Inflammatory macrophage treated with lipopolysaccharide for 1 hour (primary cell): ENCODE measurements at places on chromosomes 1 and 21.

DNA sequence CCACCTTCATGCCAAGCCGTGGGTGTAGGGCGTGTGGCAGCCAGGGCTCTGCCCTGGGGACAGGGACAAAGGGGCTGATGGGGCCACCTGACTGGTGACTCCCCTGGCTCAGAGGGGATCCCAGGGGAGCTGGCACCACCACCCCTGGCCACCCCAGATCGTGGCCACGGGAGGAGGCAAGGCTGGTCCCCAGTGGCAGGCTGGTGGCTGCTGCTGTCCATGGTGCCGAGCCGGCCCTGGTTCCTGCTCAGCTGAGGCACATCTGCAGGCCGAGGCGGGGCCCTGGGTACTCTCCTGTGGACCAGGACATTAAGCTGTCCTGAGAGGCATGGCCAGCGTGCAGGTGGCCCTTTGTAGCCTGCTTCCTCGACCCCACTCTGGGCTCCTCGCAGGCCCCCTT, 6.5 kb downstream of the PLCH2 start:
- DNase-seq, result no peak

- DNase-seq, result no peak
Measured at GRCh38 chr1:107821340-107821739, 143.6 kb downstream of the VAV3 start.

- DNase-seq, result peak; percentile 32
Measured at GRCh38 chr1:94798054-94798453, 22.1 kb upstream of the SLC44A3 start.

DNA sequence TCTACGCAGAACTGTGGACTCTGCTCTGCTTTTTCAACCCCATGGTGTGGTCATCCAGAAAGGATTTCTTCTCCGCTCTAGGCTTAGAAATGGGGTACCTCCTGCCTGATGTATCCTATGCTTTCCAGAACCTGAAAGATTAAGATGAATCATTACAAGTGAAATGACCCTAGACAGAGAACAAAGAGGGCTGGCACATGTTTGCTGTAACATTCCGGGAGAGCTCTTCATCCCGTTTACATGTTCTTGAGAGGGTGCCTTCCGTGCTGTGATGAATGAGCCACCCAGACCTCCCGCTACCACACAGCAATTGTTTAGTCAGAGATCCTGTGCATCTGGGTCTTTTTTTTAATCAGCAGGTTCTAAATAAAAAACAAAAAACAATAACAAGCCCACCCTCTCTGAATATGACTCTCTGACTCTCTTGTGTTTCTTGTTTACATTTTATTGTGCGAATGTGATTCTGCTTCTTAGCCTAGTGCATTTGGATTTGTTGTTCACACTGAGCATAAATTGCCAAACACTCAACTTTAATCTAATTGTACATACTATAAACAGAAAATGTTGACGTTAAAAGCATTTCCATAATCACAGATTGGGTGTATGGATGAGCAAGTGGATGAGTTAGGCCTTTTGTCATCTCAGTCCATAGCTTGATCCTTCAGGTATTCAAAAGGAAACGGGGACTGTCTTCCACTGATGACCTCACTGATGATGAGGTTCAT, 87.1 kb downstream of the GPR88 start:
- DNase-seq, result no peak

- DNase-seq, result no peak
Measured at GRCh38 chr1:32754317-32755097, 51.9 kb upstream of the SYNC start.

GRCh38 chr1:27374362-27375086, at the start of gene FCN3:
Gene FCN3, minus strand, starts transcription at chr1:27374824. Its CDS starts 6 bp downstream, at chr1:27374818.
- no peak for DNase-seq

DNA sequence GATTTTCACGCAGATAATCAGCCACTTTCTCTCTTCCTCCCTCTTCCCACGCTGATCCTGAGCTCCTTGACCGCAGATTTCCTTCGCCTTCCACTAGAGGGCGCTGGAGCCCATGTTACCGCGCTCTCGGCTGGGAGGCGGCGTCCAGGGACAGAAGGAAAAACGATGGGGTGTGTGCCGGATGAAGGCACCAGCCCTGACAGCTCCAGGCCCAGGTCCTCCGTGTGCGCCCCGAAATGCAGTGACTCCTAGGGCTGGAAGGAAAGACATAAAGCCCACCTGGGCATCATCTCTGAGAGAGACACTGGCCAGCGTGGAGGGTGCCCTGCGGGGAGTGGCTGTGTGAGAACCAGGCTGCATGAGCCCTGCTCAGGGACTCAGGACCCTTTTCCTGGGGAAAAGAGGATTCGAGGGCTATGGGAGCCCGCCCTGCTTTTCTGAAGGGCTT, 44.9 kb upstream of the CYP2J2 start:
- DNase-seq, result peak; percentile 50

- no peak for DNase-seq
Measured at GRCh38 chr1:224689374-224689773, 73.3 kb downstream of the CNIH3 start.

- no peak for DNase-seq
Measured at GRCh38 chr1:116697548-116698243, 30.2 kb upstream of the IGSF3 start.

GRCh38 chr1:209667708-209668107, 7.5 kb upstream of the G0S2 start:
- DNase-seq, result no peak

- no peak for DNase-seq
Measured at GRCh38 chr1:44785501-44786137, 2.4 kb downstream of the BEST4 start.

- DNase-seq, result peak; percentile 53
Measured at GRCh38 chr1:206070627-206071304, 17.8 kb downstream of the RHEX start.

- peak; percentile 78 for DNase-seq
Measured at GRCh38 chr1:160539990-160540858, 17.2 kb upstream of the SLAMF6 start.

DNA sequence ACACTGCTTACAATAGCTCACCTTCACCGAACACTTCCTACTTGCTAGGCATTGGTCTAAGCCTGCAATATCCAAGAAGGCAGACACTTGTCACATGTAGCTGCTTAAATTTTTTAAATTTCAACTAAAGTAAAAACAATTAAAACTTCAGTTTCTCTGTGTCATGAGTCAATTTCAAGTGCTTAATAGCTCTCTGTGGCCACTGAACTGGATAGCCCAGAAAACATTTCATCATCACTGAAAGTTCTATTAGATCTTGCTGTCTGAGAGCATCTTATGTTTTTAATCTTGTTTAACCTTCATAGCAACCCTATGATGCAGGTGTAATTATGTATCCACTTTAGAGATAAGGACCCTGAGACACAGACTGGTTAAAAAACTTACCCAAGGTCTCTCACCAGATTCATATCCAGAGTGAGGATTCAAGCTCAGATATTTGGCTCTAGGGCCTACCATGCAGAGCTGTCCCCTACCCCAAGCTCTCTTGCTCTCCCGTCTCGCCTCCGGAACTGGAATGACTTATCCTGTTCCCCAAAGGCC, 2.6 kb upstream of the FCRL6 start:
- no peak for DNase-seq

- no peak for DNase-seq
Measured at GRCh38 chr1:175482071-175482451, 261.3 kb downstream of the TNR start.

- peak; percentile 94 for DNase-seq
Measured at GRCh38 chr1:3320246-3321152, 134.0 kb upstream of the ARHGEF16 start.
